Right forelimb (tissue), 1 donor: ENCODE measurements at places on chromosomes 1 and 21.

GRCh38 chr21:38503583-38503982 is 5.3 kb upstream of the ERG start:
- DNase-seq = no peak

- DNase-seq = peak; percentile 72
These were observed 103.9 kb downstream of the ZBTB18 start for GRCh38 chr1:244154872-244155531.

DNA sequence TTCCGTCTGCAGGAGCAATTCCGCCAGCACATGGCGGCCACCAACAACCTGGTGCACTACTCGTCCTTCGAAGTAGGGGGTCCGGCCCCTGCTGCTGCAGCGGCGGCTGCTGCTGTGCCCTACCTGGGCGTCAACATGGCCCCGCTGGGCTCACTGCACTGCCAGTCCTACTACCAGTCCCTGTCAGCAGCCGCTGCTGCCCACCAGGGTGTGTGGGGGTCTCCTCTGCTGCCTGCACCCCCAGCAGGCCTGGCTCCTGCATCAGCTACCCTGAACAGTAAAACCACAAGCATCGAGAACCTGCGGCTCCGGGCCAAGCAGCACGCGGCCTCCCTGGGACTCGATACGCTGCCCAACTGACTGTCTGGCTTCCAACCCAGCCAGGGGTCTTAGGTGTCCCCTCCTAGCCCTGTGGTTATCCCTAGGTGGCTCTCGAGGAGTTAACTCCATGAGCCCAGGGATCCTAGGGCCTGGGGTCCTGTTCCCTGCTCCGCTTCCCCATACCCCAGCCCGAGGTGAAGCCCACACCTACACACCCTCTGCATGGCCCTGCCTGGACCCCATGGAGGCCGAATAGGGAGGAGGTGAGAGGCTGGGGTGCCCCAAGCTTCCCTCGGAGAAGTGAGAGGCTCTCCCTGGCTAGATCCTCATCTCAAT is 22.6 kb downstream of the DMBX1 start:
- DNase-seq = no peak

GRCh38 chr1:179742717-179743678 is at the start of gene FAM163A:
TSS of gene FAM163A (plus strand) at chr1:179743291. CDS start at chr1:179813098, 69,807 bp downstream.
- peak; percentile 54 for DNase-seq

DNA sequence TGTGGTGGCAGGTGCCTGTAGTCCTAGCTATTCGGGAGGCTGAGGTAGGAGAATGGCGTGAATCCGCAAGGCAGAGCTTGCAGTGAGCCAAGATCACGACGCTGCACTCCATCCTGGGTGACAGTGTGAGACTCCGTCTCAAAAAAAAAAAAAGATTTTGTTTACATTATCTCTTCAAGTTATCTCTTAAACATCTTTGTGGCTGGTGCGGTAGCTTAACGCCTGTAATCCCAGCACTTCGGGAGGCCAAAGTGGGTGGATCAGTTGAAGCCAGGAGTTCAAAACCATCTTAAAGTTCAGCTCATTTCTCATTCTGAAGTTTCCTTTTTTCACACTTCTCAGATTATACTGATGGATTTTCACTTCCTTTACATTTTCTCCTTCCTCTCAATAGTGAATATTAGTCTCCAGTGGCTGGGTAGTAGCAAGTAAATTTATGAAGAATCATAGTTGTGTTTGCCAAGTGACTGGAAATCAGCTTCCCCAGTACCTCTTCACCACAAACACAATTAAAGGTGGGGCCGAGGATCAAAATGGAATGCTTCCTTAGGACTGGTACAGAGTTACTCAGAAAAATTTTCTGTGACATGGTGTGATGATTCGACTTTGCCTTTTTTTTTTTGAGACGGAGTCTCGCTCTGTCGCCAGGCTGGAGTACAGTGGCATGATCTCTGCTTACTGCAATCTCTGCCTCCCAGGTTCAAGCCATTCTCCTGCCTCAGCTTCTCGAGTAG is 13.8 kb downstream of the PIP5K1A start:
- DNase-seq = no peak

DNA sequence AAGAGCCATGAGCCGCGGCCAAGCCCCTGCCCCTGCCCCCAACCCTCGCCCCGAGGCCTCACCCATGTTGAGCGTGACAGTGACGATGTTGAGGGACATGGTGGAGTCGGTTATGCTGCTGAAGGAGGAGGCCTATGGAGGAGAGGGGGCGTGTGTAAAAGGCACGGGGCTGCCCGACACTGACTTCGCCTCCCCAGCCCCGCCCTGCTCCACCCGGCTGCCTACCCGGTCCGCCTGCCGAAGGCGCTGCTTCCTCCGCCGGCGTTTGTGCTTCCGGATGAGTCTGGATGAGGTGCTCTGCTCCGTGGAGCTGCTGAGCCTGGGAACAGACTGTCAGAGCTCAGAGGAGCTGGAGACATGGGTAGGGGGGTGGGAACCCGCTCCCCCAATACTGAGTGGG is 9.0 kb downstream of the DVL1 start:
- no peak for DNase-seq

DNA sequence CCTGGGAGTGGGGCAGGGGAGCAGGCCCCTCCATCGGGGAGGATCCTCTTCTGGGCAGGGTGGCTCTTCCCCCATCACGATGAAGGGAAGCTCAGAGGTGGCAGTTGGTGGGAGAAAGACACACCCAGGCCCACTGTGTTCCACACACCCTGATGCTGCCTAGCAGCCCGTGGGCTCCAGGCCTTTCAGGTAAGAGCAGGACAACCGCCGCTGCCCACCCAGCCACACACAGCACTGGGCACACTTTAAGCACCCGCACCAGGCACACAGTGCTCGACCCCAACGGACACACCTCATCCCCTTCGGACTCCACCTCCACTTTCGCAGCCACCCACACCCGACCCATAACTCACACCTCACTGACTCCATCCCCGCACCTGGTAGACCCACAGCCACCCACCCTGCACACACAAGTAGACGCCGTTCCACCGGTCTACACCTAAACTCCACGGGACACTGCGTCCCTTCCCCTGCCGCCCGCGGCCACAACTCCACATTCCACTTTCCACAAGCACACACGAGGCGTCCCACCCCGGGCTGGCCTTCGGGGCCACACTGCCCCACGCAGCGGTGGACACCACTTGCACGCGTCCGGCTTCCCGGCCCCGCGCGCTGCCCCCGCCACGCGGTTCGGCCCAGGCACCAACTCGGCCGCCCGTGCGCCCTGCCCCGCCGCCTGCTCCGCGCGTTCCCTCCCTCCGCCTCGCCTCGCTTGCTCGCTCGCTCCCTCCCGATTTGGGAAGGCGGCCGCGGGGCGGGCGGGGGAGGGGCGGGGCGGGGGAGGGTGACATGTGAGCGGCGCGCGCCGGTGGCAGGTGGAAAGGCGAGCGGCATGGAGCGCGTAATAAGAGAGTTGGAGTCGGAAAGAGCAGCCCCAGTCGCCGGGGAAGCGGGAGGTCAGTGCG is at the start of gene KCNQ4:
Gene KCNQ4, plus strand, starts transcription at position 787 of the 905 bp plus-strand sequence. CDS start 307 bp downstream, outside the sequence.
- peak; percentile 78 for DNase-seq

DNA sequence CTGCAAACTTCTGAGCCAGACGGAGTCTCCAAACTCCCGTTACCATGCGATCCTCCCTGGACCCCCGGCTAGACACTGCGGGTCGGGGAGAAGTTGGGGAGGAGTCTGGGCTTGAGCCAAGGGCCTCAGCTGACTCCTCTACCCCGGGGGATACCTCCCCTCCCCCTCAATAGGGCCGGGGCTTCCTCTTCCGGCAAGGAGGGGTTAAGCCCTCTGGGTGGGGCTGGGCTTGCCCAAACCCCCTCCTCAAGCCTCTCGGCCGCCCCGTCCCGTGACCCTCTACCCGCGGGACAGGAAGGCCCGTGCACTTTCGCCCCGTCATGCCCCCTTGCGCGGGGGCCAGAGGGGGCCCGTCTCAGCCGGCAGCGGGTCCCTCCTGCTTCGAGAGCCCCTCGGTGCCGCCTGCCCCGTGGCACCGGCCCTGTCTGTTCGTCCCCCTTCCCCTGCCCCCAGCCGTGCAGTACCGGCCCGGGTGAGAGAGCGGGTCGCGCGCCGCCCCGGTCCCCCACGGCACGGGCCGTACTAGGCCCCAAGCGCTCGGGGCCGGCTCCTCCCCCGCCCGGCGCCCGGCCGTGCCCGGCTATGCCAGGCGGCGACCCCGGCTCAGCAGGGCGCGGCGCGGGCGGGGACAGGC is 652 bp downstream of the ARL8A start:
- no peak for DNase-seq

- no peak for DNase-seq
These were observed 2.9 kb downstream of the MTARC1 start for GRCh38 chr1:220789532-220790147.

DNA sequence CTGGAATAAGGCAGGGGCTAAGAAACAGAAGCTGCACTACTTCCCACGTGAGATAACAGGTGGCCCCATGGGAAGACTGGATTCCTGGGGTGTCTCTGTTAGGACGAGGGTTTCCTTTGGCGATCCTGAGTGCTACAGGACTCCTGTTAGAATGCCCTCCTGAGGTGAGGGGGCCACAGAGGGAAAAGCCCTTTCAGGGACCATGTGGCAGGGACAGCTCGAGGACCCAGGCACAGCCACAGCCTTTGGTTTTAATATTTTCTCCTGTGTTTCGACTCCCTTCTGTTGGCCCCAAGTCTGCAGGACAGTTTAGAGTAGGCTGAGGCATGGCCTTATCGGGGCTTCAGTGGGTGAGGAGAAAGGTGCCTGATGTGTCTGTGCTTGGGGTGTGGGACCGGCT is 12.6 kb downstream of the TTC39A start:
- no peak for DNase-seq

DNA sequence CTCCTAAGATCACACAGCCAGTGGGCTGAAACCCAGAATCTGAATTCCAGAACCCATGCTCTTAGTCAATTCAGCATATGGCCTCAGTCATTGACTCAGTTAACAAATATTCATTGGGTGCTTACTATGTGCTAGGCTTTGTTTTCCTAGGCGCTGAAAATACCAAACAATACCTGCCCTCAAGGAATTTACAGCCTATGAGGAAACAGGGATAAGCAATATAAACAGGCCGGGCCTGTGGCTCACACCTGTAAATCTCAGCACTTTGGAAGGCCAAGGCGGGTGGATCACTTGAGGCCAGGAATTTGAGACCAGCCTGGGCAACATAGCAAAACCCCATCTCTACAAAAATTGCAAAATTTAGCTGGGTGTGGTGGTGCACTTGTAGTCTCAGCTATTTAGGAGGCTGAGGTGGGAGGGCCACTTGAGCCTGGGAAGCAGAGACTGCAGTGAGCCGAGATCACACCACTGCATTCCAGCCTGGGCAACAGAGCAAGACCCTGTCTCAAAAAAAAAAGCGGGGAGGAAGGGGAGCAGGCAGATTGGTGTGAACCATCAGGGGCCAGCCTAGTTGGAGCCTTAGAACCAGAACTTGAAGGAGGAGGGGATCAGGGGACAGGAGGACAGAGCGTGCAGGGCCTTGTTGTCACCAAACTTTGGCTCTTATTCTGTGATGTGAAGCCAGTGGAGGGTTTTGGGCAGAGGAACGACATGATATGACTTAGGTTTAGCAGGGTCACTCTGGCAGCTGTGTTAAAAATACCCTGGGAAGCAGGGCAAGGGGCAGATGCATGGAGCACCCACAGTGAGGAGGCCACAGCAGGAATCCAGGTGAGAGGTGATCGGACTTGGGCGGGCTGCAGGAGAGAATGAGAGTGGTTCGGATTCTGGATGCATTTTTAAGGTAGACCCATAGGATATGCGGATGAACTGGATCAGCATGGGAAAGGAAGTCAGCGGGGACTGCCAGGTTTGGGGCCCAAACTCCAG is 5.8 kb downstream of the TINAGL1 start:
- DNase-seq = no peak

- no peak for DNase-seq
These were observed 101.8 kb downstream of the ADARB1 start for GRCh38 chr21:45176141-45176540.

GRCh38 chr1:221858818-221859611 is 117.1 kb upstream of the DUSP10 start:
- no peak for DNase-seq

- no peak for DNase-seq
These were observed 163.9 kb downstream of the TSEN15 start for GRCh38 chr1:184215274-184215925.

DNA sequence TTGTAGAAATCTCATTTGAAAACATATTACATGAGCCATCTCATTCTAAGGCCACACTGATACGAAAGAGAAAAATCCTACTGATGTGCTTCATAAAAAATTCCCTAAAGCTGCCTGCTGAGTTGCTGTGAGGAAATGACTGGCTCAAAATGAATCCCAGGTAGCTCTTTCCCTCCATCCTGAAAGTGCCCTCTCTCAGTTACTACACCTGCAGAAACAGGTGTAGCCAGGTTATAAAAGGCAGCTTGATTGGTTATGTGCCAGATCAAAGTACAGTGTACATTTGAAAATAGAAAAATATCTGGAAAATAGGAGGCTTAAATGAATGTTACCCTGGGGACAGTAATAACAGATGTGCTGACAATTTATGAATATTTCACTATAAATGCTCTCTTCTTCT is 833.4 kb upstream of the ADGRL4 start:
- no peak for DNase-seq

- no peak for DNase-seq
These were observed 68.0 kb downstream of the SMYD2 start for GRCh38 chr1:214349008-214349407.

GRCh38 chr1:21270086-21270689 is 20.1 kb downstream of the ECE1 start:
- DNase-seq = no peak

GRCh38 chr1:172815740-172816139 is 156.8 kb downstream of the FASLG start:
- no peak for DNase-seq

DNA sequence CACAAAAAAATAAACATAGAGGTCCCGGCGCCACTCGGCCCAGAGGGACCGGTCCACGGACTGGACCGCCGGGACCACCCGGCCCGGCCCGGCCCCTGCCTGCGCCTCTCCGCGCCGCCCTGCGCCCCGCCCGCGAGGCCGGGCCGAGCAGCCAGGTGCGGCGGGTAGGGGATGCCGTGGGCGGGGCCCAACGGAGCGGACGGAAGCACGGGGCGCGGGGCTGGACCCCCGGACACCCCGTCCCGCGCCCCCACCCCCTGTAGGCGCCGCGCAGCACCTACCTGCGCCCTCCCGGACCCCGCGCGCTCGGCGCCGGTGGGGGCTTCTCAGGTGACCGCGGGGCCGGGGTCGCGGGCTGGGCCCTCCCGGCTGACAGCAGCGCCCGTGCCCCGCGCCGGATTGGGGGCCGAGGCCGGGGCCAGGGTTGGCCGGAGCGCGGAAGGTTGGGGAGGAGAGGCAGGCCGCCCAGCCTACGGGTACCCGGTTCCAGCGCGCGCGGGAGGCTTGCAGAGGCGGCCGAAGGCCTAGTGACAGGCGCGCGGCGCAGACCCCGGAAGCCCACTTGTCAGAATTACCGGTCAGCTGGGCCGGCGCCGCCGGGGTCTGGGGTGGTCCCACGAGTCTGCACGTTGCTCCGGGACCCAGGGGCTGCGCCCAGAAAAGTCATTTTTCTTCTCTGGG is 351.9 kb upstream of the CAMK1G start:
- DNase-seq = no peak

GRCh38 chr1:107664982-107665925 is 299.7 kb downstream of the VAV3 start:
- DNase-seq = no peak

- no peak for DNase-seq
These were observed 117.2 kb downstream of the EPHB2 start for GRCh38 chr1:22827666-22828483.

- peak; percentile 42 for DNase-seq
These were observed 3.7 kb downstream of the KCNA2 start for GRCh38 chr1:110602466-110602865.
